Keratinocyte (primary cell): ENCODE measurements at places on chromosomes 3 and 15. TPM values are rescaled to one million over a fixed set of nuclear protein-coding genes. Genes with fewer than 3 reads are reported as not detected.

DNA sequence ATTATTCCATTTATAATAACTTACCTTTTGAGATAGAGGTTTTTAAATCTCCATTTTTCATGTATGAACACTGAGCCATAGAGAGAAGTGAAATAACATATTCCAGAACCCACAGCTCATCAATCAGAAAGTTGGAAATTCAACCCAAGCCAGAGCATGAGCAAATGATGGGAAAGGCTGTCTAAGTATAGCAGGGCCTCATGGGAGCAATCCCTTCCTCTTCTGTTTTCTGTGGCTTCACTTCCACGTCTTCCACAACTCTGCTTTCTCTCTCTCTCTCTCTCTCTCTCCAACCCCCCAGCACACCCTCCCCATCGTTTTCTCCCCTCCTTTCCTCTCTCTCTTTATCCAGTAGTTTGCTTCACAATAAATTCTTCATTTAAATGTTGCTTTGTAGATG, 14.8 kb upstream of the IL1RAP start:
- DNase-seq, result no peak

Gene AHSG
- polyA plus RNA-seq, result 0.42 to 0.73 TPM (median 0.59 TPM) in 3 replicates

DNA sequence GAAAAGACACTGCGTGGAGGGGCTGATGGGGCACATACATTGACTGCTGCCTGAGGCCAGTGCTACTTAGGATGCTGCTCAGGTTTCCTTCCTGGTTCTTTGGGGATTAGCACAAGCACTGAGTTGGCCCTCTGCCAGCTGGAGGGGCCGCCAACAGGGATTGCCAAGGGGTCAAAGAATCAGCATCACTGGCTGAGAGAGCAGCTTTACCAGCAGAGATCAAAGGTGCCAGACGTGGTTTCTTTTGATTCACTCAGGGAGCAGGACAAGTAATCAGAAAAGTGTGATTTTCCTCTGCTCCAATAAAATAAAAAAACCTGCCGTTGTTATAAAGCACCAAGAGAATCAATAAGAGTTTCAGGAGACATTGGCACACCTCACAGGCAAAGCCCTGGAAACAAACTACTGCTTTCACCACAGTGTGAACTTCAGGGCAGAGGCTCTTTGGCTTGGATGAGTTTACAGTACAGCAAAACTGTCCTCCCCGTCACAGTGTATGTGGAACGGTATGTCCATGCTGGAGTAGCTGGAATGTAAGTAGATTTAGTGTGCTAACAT, 45.8 kb upstream of the FSIP1 start:
- no peak for DNase-seq

DNA sequence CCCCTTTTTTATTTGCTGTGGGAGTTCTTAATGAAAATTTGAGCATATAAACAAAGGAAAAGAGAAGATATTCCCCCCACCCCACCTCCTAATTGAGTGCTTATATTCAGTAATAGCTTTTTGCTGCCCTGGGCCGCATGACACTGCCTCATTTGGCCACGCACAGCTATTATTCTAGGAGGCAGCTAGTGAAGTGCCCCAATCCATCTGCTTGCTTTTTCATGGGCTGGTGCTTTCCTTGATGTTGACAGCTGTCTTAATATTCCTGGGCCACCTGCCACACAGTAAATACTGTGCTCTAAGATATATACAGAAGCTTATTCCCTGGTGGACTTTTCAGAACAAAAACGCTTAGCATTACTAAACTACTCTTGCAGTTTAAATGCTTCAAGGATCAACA, 3.8 kb upstream of the CRYBG3 start:
- DNase-seq, result no peak

Gene TF
- 0.28 to 0.70 TPM (median 0.30 TPM) in 3 replicates for polyA plus RNA-seq

- DNase-seq, result no peak
These were observed 15.9 kb downstream of the HRH1 start for GRCh38 chr3:11170052-11170770.

- no peak for DNase-seq
These were observed 2.1 kb upstream of the AMIGO3 start for GRCh38 chr3:49721596-49721895.

- no peak for DNase-seq
These were observed 15.5 kb downstream of the BMF start for GRCh38 chr15:40092979-40093869.

GRCh38 chr3:144556392-144556791, 584.8 kb downstream of the DIPK2A start:
- no peak for DNase-seq

Gene PLEKHO2
- polyA plus RNA-seq, result 8.8 to 12.0 TPM (median 11.2 TPM) in 3 replicates

DNA sequence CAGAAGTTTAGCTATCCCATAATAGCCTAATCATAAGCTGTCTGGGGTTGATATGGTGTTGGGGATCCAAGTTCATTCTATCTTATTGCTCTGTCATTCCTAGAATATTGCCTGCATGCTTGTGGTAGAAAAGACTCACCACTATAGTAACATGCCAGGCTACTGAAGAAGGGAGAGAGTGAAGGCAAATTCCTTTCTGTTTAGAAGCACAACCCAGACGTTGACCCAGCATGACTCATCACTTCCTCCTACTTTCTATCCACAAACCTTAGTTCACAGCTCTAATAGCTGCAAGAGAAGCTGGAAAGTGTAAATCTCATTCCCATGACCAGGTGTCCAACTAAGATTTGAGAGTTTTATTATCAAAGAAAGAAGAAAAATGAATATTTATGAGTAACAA, 57.8 kb upstream of the NMD3 start:
- peak; percentile 53 for DNase-seq

DNA sequence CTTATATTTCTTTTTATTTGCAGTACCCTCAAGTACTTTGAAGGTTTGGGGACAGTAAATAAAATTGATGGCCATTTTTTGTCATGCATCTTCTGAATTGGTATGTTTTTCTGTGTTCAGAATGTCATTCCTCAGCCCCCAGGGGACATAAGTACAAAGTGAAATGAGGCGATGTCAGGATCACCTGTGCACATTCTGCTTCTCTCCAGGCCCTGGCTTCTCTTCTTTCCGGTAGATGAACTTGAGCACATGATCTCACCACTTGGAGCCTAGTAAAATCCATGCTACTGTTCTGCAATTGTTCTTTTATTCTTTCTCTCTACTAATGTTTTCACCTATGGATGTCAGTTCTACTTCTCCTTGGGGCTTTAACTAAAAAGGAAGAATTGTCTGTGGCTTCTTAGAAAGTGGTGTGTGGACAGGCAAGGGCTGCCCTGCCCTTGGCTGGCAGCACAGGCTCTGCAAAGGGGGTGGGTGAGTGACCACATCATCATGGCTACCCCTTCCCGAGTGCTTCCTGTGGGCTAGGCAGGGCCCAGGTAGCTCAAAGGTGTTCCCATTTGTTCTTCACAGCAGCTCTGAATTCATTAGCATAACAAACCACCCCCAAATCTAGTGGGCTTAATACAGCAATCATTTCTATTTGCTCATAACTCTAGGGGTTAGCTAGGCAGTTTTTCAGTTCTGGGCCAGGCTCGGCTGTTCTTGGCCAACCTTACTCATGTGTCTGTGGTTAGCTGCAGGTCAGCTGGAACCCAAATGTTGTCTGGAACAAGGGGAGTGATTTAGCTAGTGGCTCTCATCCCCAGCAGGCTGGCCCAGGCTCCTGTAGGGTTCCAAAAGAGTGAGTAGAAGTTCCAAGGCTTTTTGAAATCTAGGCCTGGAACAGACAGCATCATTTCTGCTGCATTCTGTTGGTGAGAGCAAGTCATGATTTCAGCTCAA, 154.0 kb upstream of the CTDSPL start:
- no peak for DNase-seq

DNA sequence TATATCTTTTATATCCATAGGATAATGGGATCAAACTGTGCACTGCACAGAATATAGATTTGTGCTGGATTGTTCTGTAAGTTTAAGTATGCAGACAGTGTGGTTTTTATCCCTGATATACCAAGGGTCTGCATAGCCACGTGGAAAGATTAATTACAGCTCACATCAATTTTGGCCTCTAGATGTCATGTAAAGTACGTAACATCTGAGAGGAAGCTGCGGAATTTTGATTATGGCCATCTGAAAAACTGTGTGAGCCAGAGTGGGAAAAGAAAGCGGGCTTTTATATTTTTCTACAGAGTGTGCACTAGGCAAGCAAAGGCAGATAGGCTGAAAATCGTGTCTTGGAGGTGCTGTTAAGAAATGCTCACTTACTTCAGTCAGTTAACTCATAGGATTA, 562.7 kb downstream of the GBE1 start:
- DNase-seq, result no peak

- no peak for DNase-seq
These were observed 142.1 kb downstream of the NUP210 start for GRCh38 chr3:13277860-13278531.

DNA sequence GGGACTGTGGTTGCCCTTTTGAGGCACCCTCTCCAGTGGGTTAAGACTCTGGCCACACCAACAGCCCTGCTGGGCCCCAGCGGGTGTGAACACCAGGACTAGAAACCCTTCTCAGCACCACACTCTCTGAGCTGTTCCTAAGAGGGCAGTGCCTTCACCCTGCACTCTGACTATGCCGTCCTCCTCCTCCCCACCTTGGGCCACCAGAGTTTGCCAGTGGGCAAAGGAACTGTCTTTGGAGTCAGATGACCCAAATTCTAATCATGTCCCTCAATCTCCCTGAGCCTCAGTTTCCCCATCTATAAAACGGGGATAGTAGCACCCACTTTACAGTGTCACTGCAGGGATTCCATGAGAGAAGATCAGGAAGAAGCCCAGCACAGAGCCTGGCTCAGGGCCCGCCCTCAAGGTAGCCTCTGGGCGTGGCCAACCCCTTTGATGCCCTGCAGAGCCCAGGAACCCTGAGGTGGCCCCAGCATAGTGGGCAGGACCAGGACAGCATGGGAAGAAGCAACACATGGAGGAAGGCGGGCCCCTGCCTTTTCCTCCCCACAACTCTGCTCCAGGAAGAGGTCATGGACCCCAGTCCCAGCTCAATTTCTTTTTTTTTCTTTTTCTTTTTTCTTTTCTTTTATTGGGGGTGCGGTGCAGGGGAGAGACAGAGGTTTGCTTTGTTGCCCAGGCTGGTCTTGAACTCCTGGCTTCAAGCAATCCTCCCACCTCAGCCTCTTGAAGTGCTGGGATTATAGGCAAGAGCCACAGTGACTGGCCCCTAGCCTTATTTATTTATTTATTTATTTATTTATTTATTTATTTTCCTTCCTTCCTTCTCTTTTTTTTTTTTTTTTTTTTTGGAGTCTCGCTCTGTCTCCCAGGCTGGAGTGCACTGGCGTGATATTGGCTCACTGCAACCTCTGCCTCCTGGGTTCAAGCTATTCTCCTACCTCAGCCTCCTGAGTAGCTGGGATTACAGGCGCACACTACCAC, 115.7 kb upstream of the LINGO1 start:
- DNase-seq, result no peak

DNA sequence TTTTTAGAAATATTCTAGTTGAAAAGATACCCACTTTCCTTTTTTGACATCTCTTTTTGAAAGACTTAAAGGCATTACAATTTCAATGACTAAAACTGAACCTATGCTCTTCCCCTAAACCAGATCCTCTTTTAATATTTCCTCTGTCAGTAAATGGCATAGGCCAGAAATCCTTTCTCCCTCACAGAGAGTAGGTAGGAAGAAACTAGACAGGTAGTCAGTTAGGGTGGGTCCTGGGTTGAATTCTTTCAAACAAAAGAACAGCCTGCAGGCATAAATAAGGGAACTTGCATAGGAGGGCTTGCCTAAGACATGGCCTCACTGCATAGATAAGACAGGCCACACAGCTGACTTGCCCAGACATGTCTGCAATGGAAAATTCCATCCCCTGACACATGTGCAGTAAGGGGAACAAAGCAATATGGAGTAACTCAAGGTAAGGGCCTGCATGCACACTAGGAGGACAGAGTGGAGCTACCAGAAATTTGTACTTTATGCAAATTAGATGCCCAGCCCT, 23.1 kb downstream of the PLSCR5 start:
- peak; percentile 89 for DNase-seq

Gene SPTBN5
- 0.61 to 1.1 TPM (median 0.66 TPM) in 3 replicates for polyA plus RNA-seq

Gene KLHL6
- polyA plus RNA-seq, result 0.10 to 0.30 TPM (median 0.12 TPM) in 3 replicates

Gene CFAP92
- polyA plus RNA-seq, result 0.11 to 0.26 TPM (median 0.22 TPM) in 3 replicates

Gene NMD3
- polyA plus RNA-seq, result 48.0 to 65.2 TPM (median 54.3 TPM) in 3 replicates

Gene KIF7
- 0.54 to 0.82 TPM (median 0.75 TPM) in 3 replicates for polyA plus RNA-seq

DNA sequence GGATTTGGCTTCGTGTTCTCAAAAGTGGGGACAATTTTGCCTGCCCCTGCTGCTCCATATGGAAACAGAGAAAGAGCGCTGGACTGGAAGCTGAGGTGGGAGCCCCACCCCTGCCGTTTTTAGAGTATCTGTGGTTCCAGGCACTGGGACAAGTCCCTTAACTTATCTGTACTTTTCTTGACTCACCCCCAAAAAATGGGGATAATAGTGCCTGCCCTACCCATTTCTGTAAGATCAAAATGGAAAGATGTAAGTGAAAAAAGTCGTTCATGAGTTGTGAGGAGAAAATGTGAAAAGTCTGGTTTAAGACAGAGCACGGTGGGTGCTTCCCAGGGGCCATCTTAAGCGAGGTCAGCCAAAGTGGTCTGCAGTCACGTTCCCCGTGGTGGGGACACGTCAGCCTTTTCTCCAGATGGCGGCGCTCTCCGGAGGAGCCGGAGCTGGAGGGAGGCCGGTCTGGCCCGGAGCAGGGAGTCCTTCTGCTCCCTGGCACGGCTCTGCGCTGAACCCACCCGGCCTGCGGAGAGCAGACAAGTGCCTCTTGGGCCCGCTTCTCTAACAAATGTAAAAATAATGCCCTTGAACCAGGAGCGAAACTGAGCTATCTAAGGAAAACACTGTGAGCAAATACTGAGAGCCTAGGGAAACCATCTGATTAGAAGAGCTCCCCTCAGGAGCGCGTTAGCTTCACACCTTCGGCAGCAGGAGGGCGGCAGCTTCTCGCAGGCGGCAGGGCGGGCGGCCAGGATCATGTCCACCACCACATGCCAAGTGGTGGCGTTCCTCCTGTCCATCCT, at the start of gene CLDN18:
Gene CLDN18 (plus strand): TSS at position 690 of the 797 bp plus-strand sequence. CDS start 61 bp downstream, at position 751.
- DNase-seq, result no peak

- no peak for DNase-seq
These were observed 34.4 kb upstream of the TNFSF10 start for GRCh38 chr3:172557515-172558220.

GRCh38 chr15:81060907-81061306, 60.2 kb downstream of the TLNRD1 start:
- no peak for DNase-seq

DNA sequence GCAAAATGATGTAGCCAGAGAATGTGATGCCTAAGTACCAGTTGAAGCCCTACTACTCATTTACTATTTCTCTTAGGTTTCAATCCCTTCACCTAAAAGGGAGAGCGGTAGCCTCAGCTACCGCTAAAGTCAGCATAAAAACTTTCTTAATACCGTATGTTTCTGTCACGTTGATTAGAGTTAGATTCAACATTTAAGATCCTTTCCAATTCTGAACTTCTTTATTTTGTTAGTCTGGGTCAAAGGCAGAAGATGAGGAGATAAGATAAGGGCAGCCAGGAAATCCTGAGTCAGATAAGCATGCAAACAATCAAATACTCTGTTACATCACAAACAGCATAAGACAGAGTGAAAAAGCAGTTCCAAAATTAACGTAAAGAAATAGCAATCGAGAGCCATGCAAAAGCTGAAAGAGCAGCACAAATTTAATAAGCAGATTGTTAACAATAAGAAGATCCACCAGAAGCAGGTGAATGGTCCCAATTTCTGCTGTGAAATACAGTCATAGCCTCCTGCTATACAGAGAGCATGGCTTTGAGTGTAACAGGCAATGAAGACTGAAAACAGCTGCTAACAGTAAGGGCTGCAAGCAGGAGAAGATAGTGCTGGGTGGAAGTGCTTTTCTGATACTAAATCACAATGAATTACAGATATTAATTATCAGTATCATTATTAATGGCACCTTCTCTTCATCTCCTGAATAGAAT, 3.0 kb downstream of the TMEM207 start:
- no peak for DNase-seq

- DNase-seq, result no peak
These were observed 159.6 kb downstream of the RORA start for GRCh38 chr15:61069394-61070075.
